Right ventricle myocardium superior (tissue), 1 donor: ENCODE measurements at places on chromosomes 2 and 18. TPM values are rescaled to one million over a fixed set of nuclear protein-coding genes. Genes with fewer than 3 reads are reported as not detected.

- DNase-seq = no peak
Observed at GRCh38 chr2:159506764-159507440, 109.4 kb downstream of the BAZ2B start.

GRCh38 chr2:105771836-105772235, 27.1 kb downstream of the NCK2 start:
- no peak for DNase-seq

- no peak for DNase-seq
Observed at GRCh38 chr2:178315488-178315948, 121.2 kb downstream of the OSBPL6 start.

GRCh38 chr2:23412556-23413155, 27.7 kb downstream of the KLHL29 start:
- no peak for DNase-seq

- DNase-seq = no peak
Observed at GRCh38 chr2:39851651-39852110, 72.6 kb upstream of the THUMPD2 start.

DNA sequence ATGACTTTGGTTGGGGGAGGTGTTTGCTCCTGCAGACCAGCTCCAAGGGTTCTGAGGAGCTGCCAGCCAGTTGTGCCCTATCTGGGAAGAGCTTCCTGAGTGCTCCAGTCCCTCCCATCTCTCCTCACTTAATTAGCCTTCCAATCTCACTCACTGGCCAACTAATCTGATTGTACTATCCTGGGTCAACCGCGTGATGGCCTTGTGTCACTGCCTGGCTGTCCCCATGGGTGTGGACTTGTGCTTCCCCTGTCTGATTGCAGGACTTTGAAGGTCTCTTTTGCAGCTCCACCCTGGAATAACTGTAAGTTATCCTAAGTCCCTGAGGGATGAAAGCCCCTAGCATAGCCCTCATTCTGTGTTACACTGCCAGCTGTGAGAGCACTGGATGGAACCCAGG, 65.0 kb downstream of the SLC4A5 start:
- DNase-seq = no peak

- no peak for DNase-seq
Observed at GRCh38 chr2:148124271-148124670, 103.4 kb downstream of the MBD5 start.

GRCh38 chr2:107137706-107138105, 251.7 kb upstream of the ST6GAL2 start:
- no peak for DNase-seq

DNA sequence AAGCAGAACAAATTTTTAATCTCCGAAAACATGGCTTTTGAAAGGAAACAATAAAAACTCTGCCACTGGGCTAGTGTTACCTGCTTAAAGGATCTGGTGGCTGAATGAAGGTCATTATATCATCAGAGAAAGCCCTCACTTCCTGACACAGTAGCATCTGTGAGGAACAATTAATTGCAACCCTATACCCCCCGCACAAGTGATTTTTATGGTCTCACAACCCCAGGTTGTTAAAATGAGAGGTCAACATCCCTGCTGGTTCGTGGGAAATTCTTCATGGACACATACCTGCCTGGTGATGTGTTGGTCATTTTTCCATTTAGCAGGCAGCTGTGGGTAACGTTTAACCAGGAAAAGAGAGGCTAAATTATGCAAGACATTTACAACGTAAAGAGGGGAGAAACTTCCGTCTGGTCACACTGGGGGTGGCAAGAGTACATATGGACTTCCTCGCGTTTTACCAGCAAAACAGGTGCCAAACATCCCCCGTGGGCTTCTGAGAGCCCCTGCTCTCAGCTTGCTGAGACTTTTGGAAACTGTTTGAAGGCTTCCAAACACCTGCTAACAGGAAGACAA, 29.2 kb downstream of the NIFK start:
- DNase-seq = no peak

DNA sequence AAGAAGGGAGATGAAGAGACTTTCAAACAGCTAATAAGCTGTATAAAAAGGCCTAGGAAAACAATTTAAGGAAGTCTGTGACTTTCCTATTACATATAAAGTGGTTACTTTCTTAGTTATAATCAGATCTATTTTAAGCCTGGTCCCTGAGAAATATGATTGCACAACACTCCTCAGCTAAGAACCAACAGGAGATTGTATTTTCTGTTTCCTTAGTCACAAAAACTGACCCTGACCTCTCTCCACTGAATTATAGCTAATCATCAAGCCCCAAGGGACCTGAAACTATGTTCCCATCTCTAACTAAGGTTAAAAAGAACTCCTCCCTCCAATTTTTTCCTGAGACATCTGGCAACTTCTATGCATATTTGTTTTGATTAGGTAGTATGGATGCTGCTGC, 106.9 kb downstream of the ROCK1 start:
- DNase-seq = no peak

DNA sequence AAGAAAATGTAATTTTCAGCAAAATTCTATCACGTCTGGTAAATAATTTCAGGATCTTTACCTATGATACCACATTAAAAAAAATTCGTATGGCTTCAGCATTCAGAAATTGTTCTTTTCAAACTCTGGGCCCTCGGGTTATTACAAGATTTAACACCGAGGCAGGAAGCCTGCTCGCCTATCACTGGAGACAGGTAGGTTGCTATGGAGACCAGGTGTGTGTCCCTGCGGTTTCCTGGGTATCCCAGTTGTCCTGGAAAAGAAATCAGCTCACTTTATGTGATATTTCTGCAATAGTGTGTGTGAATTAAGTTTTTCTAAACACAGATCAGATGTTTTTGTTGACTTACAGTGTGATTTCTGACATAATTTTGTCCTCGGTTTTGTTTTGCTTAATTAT, 14.2 kb downstream of the HPCAL1 start:
- no peak for DNase-seq

- DNase-seq = no peak
Observed at GRCh38 chr2:86372133-86372532, 34.7 kb upstream of the REEP1 start.

DNA sequence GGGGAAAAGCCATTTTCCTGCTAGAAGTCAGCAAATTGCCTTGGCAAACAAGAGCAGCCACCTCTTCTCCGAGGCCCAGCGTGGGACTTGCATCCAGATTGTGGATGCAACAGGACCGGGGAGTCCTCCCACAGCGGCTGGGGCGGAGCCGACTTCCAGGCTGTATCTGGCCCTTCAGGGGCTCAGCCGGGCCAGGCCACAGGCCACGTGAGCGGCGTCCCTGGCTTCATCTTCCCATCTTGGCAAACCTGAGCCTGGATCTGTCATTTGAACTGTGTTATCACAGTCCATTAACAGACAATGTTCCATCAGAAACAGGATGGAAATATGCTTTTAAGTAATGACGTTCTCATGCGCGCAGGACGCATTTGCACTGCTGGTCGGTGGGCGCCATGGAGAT, 483.5 kb upstream of the SALL3 start:
- peak; percentile 64 for DNase-seq

- DNase-seq = peak; percentile 66
Observed at GRCh38 chr2:9211496-9211895, 4.9 kb downstream of the ASAP2 start.

- no peak for DNase-seq
Observed at GRCh38 chr2:135829378-135830135, 7.4 kb downstream of the LCT start.

GRCh38 chr2:216344206-216344949, 27.9 kb downstream of the MARCHF4 start:
- no peak for DNase-seq

GRCh38 chr2:207258263-207258991, 92.7 kb upstream of the KLF7 start:
- peak; percentile 46 for DNase-seq

- DNase-seq = no peak
Observed at GRCh38 chr2:56713161-56713676, 529.4 kb downstream of the CCDC85A start.

GRCh38 chr2:234544659-234545611, 48.1 kb upstream of the ARL4C start:
- DNase-seq = peak; percentile 62

DNA sequence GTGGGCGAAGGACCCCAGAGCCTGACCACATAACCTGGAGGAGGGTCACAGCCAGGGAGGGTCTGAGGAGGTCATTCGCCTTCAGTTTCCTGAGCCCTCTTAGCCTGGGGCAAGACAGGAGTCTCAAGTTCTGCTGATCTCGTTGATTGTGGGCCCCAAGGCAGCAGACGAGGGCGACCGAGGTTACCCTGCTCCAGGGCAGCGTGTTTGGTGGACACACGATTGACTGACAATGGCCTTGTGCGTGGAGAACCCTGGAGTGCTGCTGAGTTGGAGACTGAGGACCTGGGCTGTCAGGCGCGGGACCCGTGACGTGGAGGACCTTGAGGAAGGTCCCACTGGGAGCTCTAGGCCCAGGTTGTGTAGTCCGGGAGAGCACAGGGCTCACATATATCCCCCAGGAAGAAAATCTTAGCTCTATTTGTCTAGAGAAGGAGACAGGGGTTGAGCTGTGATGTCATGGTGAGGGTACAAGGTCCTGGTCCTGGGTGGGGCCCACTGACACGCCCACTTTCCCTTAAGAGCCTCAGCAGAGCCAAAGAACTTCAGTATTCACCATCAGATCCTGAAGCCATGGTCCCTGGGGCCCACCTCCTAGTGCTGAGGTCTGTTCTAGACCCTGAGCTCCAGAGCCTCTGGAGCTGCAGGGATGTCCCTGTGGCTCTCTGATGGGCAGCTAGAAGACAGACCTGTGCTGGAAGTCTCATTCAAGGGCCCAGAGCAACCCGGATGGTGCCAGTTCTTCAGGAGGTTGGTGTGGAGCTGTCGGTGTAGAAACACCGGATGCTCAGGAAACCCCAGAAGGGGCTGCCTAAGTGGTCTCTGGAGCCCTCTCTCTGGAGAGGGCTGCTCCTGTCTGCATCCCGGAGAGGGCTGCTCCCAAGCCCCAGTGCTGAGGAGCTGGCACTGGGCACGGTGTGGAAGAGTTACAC, 53.1 kb downstream of the DYSF start:
- no peak for DNase-seq

DNA sequence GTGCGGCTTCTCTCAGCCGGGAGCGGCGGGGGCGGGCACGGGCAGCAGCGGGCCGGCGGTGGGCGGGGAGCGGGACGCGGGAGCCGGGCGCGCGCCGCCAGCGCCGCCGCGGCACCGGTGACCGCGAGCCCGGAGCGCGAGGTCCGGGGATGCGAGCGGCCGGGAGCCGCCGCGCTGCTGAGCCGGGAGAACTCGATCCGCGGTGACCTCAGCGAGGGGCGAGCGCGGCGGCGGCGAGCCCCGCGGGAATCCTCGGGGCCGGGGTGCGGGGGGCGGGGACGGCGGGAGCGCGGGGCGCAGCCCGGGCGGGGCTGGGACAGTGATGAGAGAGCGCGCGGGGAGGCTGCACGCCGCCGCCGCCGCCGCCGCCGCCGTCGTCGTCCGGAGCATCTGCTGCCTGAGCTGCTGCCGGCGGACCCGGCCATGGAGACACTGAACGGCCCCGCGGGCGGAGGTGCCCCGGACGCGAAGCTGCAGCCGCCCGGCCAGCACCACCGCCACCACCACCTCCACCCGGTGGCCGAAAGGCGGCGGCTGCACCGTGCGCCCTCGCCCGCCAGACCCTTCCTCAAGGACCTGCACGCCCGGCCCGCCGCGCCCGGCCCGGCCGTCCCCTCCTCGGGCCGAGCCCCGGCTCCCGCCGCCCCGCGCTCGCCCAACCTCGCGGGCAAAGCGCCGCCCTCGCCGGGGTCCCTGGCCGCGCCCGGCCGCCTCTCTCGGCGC, at the start of gene MTCL1:
Gene MTCL1, plus strand, starts transcription at position 319 of the 723 bp plus-strand sequence. Its CDS starts 105 bp downstream, at position 424.
- DNase-seq = no peak

DNA sequence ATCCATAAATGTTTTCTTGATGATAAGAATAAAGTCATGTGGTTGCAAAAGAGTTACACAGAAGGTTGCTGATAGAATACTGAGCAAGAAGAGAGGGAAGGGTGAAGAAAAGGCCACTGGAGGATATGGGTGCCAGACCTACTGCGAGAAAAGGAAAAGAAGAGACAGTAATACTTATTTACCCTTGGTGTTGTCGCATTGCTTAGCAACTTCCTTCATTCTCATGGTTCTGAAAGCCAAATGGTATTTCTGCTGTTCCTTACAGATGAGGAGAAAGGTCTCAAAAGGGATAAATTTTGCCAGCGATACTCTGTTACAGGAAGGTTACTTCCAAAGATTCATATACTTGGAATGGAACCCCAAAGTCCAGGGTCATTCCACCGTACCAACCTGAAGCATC, 62.5 kb downstream of the LHCGR start:
- no peak for DNase-seq

- DNase-seq = no peak
Observed at GRCh38 chr2:157627594-157628476, 829 bp downstream of the ACVR1C start.

- DNase-seq = no peak
Observed at GRCh38 chr2:8663997-8664396, 17.9 kb upstream of the ID2 start.

DNA sequence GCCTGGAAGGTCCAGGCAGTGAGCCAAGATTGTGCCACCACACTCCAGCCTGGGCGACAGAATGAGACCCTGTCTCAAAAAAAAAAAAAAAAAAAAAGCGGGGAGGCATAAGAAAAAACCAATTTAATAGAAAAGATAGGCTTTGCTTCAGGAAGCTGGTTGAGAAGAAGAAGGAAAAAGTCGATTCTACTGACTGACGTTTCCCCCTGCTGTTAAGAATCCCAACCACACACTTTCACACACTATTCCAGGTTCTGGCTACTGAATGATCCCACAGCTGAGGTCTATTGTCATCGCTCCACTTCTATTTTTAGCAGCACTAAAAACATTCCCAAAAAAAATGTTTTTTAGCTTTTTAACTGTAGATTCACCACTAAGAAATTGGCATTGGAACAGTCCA, 6.7 kb upstream of the CHCHD5 start:
- DNase-seq = no peak

DNA sequence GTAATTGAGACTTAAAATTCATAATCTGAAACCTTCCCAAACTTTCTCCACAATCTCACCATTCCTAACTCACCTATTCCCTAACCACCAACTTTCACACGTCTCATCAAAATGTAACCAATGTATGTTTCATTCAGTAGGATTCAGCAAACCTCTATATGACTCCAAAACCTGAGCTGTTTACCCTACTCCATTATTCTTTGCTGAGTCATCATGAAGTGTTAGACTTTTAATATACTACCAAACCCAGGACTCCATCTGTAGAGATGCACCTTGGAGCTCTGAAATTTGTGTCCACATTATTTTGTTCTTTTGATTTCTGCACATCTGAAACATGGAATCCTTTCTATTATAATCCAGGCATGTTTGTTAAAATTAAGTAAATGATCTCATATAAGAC, 727.0 kb upstream of the PIK3C3 start:
- DNase-seq = no peak

- no peak for DNase-seq
Observed at GRCh38 chr2:62741954-62742722, 36.6 kb downstream of the EHBP1 start.

Gene COLEC11
- 2.9 TPM for total RNA-seq

Gene REG1B
- total RNA-seq = not detected

Gene FOXI3
- not detected for total RNA-seq

Gene LOXHD1
- 0.62 TPM for total RNA-seq

Gene CD207
- total RNA-seq = not detected

Gene ANKRD53
- 0.30 TPM for total RNA-seq

Gene SERPINB11
- not detected for total RNA-seq

Gene GALNT3
- 0.19 TPM for total RNA-seq

Gene RAX
- total RNA-seq = not detected

Gene KLHL14
- not detected for total RNA-seq

Gene TRPM8
- not detected for total RNA-seq

Gene TMEM37
- 2.8 TPM for total RNA-seq

Gene LHCGR
- not detected for total RNA-seq

Gene TUBA4B
- total RNA-seq = not detected

Gene VRK2
- total RNA-seq = 30.9 TPM
